ENCODE measurements at places on chromosomes 4 and X.

DNA sequence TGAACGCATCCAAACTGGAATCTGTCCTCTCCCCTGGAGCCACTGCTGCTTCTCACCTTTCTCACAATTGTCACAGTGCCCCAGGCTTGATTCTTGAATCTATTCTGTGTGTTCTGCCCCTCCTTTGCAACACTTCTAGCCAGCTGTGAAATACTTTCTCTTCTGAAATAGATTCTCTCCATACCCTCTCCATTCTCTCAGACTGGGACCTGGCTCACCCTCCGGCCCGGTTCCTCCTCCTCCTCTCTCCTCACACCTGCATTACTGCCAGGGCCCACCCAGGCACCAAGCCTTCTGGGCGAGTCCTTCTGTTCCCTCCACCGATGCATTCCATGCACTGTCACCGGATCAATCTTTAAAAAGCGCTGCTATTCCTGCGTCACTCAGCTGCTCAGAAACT, 336.1 kb downstream of the UNC5C start:
- DNase-seq, result no peak

- DNase-seq, result no peak
These were observed 32.8 kb upstream of the CFAP299 start for GRCh38 chr4:80302616-80303223.

- no peak for DNase-seq
These were observed 115.5 kb upstream of the ACSL4 start for GRCh38 chrX:109848461-109849050.

DNA sequence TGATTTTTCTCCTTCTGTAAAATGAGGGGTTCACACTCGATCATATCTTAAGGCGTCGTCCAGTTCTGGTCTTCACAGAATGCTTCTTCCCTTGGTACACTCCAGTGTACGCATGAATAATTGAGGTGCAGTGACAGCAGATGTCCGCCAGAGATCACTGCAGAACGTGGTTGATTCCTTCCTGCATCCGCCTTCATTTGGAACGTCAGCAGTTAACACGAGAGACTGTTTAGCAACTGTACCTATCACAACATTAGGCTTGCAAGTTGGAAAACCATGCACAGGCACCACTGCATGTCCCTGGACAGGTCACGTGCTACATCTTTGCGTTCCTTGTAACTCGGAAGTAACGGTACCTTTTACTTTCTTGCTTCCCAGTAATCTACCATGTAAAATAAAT, 66.0 kb upstream of the GEMIN8 start:
- no peak for DNase-seq
